ENCODE measurements at places on chromosomes 5 and 9.
A peak's percentile ranks its signal among the peaks of the same experiment; 100 is the strongest.

GRCh38 chr9:89454498-89455355, 43.2 kb downstream of the SEMA4D start:
- DNase-seq, result no peak

DNA sequence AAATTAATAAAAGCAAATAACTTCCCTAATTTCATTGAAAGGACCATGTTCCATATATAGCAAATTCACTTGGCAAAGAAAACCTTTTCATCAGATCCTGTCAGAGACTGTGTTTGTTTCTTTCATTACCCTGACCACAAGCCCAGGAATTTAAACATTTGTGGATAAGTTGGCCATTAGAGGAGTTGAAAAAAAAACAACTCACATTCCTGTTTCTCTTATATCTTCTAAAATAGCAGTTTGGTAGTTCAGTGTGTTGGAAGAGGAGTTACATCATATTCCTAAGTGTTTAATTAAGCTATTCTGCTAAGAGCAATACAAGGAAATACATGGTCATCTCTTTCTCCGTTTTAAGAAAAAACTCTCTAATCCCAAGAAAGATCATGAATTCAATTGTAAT, 505.6 kb downstream of the TLE1 start:
- no peak for DNase-seq

DNA sequence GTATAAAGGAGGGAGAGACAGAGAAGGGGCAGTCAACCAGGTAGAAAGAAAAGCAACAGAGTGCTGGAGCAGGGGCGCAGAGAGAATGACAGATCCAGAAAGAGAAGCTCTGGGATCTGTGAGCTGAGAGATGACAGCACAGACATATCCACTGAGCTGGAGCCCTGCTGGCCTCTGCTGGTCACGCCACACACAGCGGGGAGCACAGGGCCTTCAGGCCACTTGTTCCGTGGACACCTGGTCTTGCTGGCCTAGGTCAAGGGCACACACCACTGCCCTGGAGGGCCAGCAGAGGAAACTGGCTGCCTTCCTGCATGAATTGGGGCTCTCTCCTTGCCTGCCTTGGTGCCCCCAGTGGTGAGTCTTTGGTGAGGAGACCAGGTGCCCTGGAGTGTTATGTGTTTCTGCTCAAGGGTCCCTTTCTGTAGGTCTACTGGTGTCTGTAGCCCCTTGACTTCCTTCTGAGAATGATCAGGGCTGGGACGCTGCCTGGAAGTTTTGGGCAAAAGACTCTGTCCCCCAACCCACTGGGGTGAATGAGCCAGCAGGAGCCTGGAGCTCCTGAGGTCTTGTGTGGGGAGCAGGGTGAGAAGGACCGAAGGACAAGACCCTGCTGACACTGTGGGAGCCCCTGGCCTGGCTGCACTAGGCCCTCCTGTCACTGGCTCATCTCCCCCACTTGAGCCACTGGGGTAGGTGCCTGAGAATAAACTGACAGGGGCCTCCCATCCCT, 59.2 kb upstream of the ADAMTS2 start:
- DNase-seq, result no peak

DNA sequence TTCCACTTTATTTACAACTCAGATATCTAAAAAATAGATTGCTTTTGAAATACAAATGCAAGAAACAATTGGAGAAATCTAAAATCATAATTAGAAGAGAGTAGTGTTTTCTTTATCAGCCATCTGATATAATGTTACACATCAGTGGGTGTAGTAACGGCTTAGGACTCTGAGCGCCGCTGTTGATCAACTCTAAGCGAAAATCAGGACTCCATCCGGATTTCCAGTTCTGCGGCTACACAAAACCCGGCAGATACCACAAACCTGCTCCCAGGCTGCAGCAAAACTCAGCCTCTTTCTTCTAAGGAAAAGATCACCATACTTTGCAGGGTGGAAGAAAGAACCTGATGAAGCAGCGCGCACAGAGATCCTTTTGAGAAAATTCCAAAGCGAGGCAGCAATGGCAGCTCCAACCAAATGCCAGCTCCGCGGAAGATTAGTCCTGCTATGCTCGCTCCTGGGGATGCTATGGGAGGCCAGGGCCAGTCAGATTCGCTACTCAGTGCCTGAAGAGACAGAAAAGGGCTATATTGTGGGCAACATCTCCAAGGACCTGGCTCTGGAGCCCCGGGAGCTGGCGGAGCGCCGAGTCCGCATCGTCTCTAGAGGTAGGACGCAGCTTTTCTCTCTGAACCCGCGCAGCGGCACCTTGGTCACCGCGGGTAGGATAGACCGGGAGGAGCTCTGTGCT, at the start of gene PCDHGA9:
Gene PCDHGA9 (plus strand): TSS at position 226 of the 691 bp plus-strand sequence. CDS start 175 bp downstream, at position 401.
- DNase-seq, result no peak

DNA sequence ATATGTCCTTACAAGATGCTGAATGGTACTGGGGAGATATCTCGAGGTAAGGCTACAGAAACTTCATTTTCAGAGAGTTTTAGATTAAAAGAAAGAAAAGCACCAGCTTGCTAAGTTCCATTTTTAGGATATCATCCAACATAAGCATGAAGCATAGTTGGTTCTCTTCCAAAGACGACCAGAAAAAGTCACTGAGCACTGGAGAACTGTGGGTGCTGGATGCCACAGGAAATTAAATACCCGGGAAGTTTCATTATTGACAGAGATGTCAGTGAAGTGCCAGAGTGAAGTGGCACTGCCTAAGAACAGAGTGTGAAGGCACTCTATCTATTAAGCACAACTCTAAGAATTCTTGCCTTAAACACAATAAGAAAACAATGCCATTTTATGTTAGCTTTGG, 76.8 kb downstream of the PIK3R1 start:
- no peak for DNase-seq

- no peak for DNase-seq
Observed at GRCh38 chr5:53779541-53779981, 219.1 kb downstream of the NDUFS4 start.

GRCh38 chr5:139847790-139848507, 52.3 kb downstream of the PSD2 start:
- DNase-seq, result peak; percentile 84

GRCh38 chr9:80811003-80811402, 878.3 kb downstream of the TLE1 start:
- no peak for DNase-seq

DNA sequence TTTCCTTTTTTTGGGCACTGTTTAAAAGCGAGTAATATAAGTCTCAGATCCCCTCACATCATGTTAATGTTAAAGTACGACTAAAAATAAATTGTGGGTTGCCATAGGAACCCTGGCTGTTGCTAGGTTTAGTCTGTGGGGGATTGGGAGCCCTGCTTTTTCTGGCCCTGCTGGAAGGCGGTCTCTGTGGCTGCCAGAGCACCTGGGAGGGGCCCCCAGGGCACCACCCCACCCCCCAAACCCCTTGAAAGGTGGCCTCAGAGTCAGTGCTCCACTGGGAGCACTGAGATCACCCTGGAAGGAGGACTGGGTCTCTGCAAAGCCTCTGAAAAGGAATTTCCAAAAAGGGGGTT, 66.2 kb upstream of the NEURL1B start:
- DNase-seq, result no peak

GRCh38 chr5:151949701-151950308, 25.2 kb upstream of the GLRA1 start:
- DNase-seq, result no peak

DNA sequence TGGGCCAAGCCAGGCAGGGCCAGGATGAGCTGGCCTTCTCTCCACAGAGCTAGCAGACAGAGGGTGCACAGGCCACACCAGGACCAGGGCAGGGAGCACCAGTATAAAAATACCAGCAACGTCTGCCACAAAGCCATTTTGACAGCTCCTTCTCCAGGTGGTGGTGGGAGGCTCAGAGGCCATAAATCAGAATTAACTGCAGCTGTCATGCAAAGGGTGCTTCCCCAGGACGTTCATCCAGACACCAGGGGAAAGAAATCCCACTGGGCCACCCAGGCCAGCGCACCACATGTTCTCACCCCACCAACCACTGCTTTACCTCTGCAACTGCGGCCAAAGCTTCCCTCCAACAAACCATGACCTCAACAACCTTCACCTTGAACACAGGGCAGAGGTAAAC, 403.7 kb upstream of the TRPC7 start:
- DNase-seq, result no peak

DNA sequence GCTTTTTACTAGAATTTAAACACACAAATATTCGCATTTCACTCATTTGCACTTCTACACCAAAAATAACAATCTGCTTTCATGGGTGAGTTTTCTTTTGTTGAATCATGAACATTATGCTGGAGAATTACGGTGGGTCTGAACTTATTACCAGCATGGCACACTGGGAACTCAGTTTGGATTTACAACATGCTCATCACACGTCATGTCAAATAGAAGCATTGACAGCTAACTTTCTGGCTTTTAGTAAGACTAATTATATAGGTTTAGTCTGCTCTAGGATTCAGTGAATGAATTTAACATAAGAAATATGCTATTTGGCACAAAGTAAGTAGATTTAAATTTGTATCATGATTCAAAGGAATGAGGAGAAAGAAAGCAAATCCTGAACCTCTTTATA, 290.4 kb downstream of the TMEM167A start:
- DNase-seq, result no peak

- no peak for DNase-seq
Observed at GRCh38 chr5:150227606-150228273, 37.9 kb downstream of the SLC6A7 start.

DNA sequence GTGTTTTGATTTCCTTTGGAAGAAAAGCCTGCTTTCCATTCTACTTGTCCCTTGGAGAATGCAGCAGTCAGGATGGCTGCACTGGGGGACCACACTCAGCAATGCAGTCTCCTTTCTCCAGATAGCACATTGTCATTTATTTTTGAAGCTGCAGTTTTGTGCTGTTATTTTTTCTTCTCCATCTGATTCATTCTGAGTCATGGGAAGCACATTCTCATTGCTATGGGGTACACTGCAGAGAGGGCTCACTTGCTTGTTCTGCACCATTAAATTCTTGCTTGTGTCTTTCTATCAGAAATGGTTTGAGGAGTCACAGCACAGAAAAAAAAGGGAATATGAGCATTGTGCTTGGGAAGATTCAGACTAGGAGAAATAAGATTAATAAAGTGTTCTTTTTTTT, 39.7 kb upstream of the POC5 start:
- no peak for DNase-seq

- no peak for DNase-seq
Observed at GRCh38 chr5:127757576-127757975, 54.4 kb downstream of the CCDC192 start.

DNA sequence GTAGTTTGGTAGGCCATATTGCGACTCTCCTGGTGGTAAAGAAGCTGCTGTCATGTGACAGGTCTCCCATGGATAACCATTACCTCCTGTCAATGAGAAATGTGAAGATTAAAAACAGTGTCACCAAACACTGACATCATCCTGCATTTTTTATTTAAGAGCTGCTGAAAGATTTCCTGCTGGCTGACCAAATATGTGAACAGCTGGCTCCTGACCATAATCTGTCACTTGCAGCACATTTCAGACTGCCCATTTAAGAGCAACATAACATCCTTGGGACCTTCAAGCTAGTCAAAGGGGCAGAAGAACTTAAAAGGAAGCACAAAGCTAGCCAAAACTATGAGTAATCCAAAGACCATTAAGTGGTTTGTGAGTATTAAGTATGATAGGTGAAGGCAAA, 288.0 kb downstream of the IZUMO3 start:
- DNase-seq, result no peak

- no peak for DNase-seq
Observed at GRCh38 chr9:94167376-94167890, 83.2 kb downstream of the PTPDC1 start.

DNA sequence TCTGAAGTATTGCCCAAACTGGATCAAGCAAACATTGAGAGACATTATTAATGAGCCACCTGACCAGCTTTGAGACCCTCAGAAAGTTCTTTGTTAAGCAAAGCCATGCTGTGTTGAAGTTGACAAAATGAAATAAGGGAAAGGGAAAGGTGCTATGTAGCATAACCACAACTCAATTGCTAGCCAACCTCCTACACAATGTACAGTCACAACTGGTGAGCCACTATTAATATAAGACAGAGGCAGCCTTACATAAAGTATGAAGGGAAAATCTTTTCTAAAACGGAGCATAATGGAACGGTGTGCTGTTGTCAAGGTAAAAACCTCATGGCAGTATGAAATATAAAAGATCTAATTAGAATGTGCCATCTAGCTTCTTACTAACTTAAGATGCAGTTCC, 375.8 kb upstream of the ST8SIA4 start:
- no peak for DNase-seq

DNA sequence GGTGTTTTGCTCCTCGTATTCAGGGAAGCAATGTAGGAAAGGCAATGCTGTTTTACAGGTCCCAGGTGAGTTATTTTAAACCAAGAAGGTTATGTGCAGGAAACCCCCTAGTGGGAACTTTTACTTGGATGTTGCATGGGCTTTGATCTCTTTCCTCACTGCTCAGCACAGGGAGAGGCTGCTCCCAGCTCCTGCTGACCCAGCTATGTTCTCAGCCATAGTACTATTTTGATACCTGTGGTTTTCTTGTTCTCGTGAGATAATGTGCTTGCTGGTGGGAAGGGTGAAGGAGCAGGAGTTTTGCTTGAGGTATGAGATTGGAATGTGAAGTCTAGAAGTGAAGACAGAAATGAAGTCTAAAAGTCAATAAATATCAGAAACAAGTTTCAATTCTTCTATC, 265.6 kb upstream of the FBXL7 start:
- no peak for DNase-seq

DNA sequence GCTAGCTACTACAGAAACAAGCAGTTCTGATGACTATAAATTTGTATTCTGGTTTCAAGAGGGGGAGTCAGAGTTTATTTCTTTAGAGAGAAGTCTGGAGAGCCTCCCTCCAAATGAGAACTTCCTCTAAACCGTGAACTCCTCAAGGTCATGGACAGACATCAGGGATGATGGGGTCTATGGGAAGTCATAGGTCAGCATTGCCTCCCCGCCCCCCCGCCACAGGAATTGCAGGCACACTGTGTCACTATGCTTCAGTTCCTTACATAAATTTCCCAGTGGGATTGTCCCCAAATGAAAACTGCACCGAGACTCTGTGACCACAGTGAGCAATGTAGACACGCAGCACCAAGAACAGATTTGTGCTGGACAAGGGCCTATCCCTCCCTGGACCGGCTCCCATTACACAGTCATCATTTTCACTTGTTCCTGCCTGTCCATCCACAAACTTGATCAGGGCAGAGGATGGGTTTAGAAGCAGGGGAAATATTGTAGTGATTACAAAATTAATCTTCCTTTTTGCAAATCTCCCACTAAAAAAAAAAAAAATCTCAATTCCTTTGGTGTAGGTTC, 300.3 kb downstream of the EFNA5 start:
- no peak for DNase-seq

DNA sequence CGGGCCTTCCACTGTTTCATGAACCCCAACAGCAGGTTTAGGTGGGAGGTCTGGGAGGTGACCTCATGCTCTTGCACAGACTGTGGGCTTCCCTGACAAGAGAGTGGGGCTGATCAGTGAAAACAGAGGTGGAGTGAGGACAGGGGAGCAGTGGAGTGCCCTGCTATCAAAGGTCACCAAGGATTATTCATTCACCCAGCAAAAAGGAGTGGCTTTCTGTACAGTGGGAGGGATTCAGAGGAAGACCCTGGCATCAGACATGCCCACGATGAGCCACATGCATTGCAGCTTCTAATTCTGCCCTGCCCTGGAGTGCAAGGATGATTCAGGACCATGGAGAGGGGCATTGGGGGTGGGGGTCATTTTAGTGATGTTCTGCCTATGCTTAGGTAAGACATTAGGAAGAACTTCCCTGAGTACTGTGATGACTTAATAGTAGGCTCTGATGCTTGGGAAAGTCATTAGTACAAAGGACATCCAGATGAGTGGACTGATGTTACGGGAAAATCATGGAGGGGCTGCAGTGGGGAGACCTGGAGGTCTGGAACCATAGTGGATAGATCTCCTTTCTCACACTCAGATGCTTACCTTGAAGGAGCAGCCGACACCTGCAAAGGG, 12.8 kb downstream of the TRAF1 start:
- DNase-seq, result no peak

- peak; percentile 13 for DNase-seq
Observed at GRCh38 chr5:172959824-172960799, 888 bp downstream of the RPL26L1 start.

All from activated naive CD8-positive, alpha-beta T cell treated with anti-CD3 and anti-CD28 coated beads for 36 hours (primary cell).